ENCODE measurements at places on chromosomes 11 and 22.

GRCh38 chr22:48309836-48310235, 1517.8 kb downstream of the BRD1 start:
- DNase-seq, result no peak

DNA sequence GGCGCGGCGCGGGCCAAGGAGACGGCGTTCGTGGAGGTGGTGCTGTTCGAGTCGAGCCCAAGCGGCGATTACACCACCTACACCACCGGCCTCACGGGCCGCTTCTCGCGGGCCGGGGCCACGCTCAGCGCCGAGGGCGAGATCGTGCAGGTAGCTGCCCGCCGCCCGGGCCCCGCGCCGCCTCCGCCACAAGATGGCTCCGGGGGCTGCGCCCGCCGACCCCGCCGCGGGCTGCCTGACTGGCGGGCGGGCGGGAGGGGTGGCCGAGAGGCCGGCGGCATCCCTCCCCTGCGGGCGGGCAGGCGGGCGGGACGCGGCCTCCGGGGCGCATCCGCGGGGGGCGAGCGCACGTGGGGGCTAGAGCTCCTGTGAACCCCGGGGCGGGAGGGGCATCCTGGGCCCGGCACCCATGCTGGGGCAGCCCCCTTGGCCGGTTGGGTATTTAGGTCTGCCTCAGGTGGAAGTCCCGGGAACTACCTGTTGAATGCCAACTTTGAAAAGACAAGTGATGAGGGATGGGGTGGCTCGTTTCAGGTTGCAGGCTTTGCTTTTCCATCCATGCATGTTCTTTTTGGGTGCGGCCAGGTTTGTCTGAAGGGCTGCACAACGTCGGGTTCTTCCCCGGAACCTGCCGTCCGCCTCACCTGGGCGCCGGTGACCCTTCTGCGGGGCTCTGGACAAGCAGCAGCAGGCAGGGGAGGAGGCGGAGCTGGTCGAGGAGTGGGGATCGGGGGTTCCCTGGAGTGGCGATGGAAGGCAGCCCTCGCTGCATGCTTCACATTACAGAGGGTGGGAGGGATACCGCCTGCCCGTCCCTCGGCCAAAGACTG, 760 bp downstream of the ZNRF3 start:
- DNase-seq, result peak; percentile 45

DNA sequence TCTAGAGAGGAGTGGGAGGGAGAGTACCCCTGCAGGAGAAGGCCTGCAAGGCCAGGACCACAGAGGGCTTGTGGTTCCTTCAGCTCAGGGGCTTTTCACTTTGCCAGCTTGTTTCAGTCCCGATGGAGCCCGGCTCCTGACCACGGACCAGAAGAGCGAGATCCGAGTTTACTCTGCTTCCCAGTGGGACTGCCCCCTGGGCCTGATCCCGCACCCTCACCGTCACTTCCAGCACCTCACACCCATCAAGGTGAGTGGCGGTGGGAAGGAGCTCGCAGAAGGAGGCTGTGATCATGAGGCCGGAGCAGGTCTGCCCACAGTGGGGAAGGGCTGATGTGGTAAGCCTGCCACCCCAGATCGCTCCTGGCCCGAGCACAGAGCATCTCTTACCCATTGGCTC, 13.5 kb downstream of the ACP2 start:
- no peak for DNase-seq

DNA sequence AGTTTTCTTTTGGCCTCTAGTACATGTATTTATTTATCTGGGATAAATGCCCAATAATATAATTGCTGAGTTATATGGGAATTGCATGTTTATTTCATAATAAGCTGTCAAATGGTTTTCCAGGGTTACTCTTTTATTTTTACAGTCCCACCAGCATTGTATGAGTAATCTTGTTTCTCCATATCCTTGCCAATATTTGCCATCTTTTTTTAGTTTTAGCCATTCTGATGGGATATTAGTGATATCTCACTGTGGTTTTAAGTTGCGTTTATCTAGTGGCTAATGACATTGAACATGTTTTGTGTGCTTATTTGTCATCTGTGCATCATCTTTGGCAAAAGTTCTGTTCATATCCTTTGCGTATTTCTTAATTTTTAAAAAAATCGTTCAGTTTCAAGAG, 372.8 kb upstream of the CCDC179 start:
- DNase-seq, result no peak

GRCh38 chr11:41175304-41175972, 284.0 kb downstream of the LRRC4C start:
- no peak for DNase-seq

All from left cardiac atrium (tissue), 4 donors.